Fibroblast of upper back skin (primary cell): ENCODE measurements at places on chromosomes 1 and 21.
A peak's percentile ranks its signal among the peaks of the same experiment; 100 is the strongest.

DNA sequence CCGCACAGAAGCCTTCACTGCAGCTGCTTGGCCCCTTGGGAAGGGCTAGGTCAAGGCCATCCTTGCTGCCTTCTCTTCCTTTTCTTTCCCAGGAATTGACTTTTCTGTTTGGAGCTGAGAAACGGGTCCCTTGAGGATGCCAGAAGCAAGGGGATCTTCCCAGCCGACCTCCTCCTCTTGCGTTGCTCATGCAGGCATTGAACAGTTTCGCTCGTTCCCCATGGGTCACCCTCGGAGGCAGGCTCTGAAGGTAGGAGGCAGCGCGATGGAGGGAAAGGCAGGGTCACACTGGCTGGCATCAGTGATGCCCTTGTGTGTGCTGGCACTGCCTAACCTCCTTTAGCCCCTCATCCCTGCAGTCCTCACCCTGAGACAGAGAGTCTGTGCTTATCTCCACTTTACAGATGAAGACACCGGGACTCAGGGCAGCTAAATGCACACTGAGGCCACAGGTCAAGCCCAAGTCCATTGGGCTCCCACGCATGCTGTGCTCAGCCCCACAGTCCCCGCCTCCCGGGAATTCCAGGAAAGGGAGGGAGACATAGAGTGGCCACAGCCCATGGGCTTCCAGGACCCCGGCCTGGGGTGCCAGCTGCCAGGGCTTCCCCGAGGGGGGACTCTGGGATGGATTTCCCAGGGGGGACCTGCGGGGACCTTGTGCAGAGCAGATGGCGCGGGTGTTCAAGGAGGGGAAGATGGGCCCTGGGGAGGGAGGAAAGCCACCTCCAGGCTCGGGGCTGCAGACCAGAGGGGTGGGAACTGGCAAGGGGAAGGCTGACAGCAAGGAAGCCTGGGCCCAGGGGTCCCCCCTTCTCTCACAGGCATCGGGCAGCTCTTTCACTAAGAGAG, 90.2 kb downstream of the SPSB1 start:
- DNase-seq, result no peak

DNA sequence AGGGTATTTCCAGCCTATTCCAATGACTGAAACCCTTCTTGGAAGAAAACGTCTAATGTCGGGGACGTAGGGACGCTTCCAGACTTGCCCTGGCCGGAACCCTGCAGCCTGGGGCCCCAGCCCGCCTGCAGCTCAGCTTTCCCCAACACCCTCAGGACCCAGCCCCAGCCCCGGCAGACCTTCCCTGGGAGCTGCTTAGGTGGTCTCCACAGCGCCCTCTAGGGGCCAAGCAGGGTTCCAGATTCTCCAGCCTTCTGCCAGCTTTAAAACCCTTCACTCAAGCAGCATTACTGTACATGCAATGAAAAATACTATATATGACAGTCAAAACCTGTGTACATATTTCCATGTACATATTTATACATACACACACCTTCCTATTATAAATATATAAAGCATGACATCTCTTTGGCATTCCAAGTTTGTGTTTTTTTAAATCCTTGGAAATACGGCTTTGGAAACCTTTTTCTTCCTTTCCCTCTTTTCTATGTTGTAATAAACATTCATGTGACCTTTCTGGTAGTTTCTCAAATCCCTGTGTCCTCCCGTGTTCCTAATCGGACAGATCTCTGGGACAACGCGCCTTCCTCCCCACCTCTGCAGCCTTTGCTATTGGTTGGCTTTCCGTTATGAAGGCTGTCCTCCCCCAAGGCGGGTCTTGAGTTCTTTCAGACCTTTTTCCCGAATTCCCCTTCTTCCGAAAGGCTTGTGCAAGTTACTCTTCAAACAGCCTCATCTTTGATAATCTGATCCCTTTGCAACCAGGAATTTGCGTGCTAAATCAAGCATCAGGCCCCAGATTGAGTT, 60.3 kb downstream of the STUM start:
- peak; percentile 52 for DNase-seq

DNA sequence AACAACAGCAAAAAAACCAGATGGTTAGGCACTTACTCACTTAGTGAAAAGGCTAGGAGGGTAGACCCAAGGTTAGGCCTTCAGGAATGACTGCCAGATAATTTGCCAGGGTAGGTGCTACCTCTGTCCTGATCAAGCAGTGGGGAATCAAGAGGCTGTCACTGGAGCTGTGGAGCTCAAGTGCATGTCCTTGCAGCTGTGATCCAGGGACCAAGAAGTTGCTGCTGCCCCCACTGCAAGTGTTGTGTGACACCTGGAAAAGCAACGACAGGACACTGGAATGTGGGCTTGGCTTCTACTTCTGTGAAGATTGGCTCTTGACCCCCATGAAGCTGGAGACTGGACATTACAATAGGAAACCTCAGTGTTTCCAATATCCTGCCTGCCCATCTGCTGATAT, 72.1 kb downstream of the PEX14 start:
- no peak for DNase-seq

DNA sequence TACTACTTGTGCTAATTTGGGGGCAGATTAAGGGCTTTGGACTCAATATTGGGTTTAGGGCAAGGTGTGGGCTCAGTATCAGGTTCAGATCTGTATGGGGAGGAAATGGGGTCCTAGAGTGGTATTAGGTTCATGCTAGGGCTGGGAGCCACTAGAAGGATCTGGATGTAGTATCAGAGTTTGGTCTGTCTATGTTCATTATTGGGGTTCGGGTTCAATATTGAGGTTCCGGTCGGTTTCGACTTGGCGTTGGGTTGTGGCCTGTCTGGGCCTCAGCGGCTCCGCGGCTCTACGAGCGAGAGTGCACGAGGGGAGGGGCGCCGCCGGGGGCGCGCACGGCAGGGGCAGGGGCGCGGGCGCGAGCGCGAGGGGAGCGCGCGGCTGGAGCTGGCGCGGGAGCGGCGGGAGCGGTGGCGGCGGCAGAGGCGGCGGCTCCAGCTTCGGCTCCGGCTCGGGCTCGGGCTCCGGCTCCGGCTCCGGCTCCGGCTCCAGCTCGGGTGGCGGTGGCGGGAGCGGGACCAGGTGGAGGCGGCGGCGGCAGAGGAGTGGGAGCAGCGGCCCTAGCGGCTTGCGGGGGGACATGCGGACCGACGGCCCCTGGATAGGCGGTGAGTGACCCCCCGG, at the start of gene PTPRF:
TSS of gene PTPRF (plus strand) at position 401 of the 624 bp plus-strand sequence. CDS start 14,193 bp downstream, outside the sequence.
- DNase-seq, result peak; percentile 50

DNA sequence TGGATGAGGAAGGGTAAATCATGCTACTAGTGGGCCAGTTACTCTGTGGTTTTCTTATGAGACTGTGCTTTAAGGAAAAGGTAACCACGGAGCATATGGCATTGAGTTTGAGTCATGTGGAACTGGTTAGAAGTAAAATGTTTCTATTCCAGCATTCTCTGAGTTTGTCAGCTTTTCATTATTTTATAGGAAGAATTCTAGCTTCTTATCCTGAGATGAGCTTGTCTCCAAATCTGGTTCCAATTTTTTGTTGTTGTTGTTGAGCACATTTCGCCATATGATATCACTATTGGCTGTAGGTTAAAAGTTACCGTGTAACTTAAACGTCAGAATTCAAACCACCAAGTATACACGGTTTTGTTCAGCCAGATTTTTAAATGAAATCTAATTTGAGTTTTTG, 69.9 kb downstream of the ATF6 start:
- DNase-seq, result peak; percentile 93

GRCh38 chr1:180579961-180580611, 21.3 kb downstream of the OVAAL start:
- DNase-seq, result no peak

- DNase-seq, result no peak
Observed at GRCh38 chr1:57281324-57281723, 142.5 kb downstream of the DAB1 start.

DNA sequence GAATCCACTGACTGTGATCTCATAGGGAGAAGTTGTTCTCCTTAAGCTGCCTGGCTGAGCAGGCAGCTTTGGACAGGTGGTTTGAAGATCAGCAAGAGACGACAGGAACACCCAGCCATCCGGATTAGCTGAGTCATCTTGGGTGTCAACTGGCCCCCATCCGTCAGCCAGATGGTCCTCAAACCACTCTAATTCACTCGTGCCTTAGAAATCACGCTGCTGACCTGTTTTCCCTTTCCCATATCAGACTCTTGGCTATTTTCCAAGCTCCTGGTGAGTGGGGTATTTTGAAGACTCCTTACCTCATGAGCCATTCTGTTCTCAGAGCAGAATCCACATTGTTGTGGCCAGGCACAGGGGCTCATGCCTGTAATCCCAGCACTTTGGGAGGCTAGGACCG, 149.1 kb upstream of the L1TD1 start:
- peak; percentile 30 for DNase-seq

DNA sequence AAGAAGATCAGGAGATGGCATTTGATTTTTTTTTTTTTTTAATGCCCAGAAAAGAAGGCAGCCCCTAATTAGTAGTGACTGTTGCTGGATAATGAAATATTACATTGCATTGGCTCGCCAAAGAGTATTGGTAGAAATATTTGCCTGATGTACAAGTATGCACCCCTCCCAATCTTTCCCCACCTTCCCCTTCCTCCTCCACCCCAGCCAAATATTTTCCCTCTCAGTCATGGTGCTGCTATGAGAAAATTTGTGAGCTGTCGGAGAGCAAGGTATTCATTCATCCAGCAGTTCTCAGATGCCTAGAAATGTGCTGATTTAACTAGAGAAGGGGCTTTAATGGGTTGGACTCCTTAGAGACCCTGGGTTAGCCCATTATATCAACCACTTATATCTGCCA, 50.5 kb upstream of the IKBKE start:
- DNase-seq, result peak; percentile 80

DNA sequence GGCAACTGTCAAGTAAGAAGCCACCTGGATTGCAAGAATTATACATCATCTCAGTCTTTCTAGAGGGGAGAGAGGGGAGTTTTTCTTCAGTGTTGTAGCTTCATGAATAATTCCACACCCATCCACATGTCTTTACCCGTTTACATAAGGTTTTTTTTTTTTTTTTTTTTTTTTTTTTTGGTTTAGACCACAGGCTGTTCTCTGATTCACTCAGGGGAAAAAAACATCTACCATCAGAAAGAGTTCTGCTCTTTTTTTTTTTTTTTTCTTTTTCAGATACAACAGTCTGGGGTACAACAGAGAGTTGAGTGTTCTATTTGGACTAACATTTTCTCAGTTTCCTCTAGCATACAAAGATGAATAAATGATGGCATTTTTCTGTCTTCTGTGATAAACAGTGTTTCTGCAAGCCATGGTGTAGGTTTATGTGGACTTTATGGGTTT, 4.9 kb upstream of the KIF14 start:
- DNase-seq, result peak; percentile 42

GRCh38 chr1:5891736-5892135, 100.5 kb downstream of the NPHP4 start:
- peak; percentile 46 for DNase-seq

DNA sequence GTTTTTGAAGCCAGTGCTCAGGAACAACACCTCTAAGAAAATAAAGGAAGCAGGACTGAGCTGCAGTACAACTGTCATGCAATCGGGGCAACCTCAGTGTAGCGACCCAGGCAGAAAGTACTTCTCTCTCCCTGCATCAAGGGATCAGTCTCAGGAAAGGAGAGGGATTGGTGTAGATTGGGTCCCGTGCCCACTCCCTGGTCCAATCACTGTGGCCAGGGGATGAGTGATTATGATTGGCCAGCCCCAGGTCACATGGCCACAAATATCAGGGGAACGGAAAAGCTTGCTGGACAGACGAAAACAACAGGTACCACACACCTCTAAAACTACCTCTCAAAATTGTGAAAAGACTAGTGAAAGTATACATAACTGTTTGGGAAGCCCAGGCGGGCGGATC, 136.2 kb upstream of the F3 start:
- DNase-seq, result no peak

DNA sequence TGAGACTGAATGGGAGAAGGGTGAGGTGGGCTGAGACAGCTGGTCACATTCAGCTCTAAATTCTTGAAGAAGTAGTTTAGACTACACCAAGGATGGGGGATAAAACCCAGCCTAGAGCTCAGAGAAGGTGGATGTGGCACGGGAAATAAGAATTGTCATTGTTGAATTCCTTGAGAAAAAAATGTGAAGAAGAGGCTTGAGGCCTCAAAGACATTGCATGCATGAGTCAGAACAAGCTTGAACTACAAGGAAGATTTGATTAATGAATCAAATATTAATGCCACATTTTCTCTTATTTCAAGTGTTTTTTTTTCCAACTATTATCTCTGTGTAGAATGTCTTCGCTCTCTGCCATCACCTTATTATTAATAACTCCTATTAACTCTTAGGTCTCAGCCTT, 58.9 kb downstream of the MAP3K7CL start:
- DNase-seq, result peak; percentile 69

GRCh38 chr1:188364927-188365449, 1536.2 kb downstream of the PLA2G4A start:
- no peak for DNase-seq

GRCh38 chr1:8712413-8713231, 104.8 kb downstream of the RERE start:
- DNase-seq, result peak; percentile 90

DNA sequence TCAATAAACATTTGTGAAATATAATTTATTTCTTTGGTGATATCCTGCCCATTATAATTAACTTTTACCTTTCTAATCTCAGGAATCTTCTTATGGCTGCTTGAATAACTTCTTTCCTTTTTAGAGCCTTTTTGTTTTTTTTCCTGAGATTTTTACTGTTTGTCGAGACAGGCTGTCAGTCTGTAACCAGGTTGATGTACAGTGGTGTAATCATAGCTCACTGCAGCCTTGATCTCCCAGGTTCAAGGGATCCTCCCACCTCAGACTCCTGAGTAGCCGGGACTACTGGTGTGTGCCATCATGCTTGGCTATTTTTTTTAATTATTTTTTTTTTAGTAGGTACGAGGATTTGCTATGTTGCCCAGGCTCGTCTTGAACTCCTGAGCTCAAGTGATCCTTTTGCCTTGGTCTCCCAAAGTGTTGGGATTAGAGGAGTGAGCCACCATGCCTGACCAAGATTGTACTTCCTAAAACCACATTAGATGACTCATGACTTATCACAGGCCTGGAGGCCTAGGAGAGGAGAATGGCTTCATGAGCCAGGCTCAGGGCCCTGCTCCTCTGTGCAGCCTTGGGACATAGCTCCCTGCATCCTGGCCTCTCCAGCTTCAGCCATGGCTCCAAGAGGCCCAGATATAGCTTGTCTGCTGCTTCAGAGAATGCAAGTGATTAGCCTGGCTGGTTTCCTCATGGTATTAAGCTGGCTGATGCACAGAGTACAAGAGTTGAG, 48.6 kb downstream of the CTH start:
- DNase-seq, result peak; percentile 55
